HFFc6 (cell line): ENCODE measurements at places on chromosomes 4 and X.

DNA sequence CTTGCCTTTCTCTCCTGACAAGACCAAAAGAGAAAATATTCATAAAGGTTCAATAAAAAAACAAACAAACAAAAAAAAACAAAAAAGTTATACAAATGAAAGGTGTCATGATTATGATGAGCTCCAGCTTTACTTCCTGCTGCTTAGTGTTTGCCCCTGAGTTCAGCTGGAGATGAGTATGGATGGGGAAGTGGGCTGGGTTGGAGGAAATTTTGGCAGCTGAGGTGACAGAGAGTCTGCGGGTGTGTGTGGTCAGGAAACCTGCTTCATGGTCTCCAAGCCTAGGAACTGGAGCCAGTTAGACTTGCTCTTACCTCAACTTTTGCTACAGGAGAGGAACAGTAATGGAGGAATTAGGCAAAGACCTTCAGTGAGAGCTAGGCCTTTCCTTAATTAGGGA lies 4.3 kb upstream of the CYSLTR1 start:
- no peak for DNase-seq

DNA sequence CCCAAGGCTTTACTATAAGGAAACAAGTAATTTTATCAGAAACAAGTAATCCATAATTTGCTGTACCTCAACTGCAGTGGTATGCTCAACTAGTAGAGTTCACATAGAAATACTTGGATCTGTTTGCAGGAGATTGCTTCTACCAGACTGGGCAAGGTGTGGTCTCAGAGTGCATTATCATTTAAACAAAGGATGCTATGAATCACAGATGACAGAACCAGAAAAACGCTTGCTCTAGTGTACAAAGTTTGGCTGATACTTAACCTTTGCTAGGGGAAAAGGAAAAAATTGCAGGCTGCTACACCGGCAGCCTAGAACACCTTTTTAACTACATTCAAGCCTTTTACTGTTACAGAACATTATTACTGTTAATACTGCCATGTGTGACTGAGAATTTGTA lies 97.1 kb downstream of the ENOX2 start:
- DNase-seq = no peak

- DNase-seq = peak; percentile 47
These were observed 5.9 kb downstream of the APOO start for GRCh38 chrX:23901805-23902204.

GRCh38 chr4:148961526-148961925 lies 519.3 kb upstream of the NR3C2 start:
- DNase-seq = no peak
